Tibial nerve (tissue), 4 donors: ENCODE measurements at places on chromosomes 3 and 15. TPM values are rescaled to one million over a fixed set of nuclear protein-coding genes. Genes with fewer than 3 reads are reported as not detected.

DNA sequence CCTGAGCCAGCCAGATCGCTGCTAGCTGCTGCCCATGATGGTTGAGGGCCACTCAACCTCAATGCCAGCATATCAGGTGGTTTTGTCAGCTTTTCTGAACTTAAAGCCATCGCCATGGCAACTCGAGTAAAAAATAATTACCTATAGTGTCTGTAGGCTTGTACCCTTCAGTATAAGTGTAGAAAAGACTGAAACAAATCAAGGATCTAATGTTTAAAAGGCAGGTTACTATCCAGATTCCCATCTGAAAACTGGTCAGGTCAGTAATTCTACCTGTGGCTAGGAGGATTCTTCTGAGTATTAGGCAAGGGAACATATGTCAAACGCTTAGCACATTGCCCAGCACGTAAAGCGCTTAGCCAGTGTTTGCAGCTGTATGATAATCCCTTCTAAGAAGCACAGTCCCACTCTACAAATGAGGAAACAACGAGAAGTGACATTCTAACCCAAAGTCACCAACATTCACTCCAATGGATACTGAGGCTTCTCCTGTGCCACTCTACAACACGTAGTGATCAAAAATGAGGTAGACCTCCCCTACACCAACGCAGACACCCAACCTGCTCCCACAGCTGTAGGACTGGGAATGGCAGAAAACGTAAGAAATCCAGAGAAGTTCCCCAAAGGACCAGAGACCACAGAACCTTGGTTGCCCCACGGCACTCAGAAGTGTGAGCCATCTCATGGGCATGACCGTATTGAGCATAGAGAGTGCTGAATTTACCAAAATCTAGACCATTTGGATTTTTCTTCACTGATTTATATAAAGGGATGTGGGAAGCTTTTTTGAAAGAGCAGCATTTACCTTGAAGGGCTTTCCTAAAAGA is 55.3 kb downstream of the SLTM start:
- peaks cover 20% of the 10 kb centered on the region for H3K36me3 ChIP-seq
- DNase-seq: no peak
- no peaks in the 10 kb centered on the region for H3K27me3 ChIP-seq
- H3K4me1 ChIP-seq: peaks cover 4% of the 10 kb centered on the region

DNA sequence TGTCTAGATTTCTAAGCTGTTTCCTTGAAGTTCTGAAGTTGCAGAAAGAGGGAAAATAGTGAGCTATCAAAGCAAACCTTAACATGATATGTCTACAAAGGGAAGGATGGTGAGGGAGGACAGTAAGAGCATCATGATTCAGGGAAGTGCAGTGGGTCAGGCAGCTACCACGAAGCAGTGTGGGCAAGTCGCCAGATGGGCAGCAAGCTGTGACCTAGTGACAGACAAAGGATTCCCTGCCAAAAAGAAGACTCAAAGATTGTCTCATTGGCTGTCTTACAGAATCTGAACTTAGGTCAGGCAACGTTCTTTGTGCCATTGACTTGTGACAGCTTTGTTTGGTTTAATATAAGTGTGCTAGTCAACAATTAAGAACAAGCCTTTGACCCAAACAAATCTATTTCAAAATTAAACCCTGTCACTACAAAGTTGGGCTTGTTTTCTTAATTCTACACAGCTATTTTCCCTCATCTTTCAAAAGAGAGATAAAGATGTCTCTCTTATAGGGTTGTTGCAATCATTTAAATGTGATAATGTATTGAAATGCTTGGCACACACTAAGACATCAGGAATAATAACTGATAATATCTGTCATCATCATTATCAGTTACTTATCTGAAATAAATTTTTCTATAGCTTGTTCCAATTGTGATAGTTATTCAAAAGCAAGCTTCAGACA is 153.3 kb downstream of the ECT2 start:
- no peaks in the 10 kb centered on the region for H3K4me1 ChIP-seq
- H3K36me3 ChIP-seq: no peaks in the 10 kb centered on the region
- H3K27ac ChIP-seq: no peak overlapping the region
- H3K4me3 ChIP-seq: no peak overlapping the region
- no peaks in the 10 kb centered on the region for H3K27me3 ChIP-seq
- no peak for DNase-seq

- no peaks in the 10 kb centered on the region for H3K36me3 ChIP-seq
- no peak overlapping the region for H3K27ac ChIP-seq
- H3K4me1 ChIP-seq: no peaks in the 10 kb centered on the region
- no peak for DNase-seq
- H3K27me3 ChIP-seq: no peaks in the 10 kb centered on the region
- H3K4me3 ChIP-seq: no peak overlapping the region
These were observed 220.1 kb upstream of the CDIN1 start for GRCh38 chr15:36359286-36359685.

DNA sequence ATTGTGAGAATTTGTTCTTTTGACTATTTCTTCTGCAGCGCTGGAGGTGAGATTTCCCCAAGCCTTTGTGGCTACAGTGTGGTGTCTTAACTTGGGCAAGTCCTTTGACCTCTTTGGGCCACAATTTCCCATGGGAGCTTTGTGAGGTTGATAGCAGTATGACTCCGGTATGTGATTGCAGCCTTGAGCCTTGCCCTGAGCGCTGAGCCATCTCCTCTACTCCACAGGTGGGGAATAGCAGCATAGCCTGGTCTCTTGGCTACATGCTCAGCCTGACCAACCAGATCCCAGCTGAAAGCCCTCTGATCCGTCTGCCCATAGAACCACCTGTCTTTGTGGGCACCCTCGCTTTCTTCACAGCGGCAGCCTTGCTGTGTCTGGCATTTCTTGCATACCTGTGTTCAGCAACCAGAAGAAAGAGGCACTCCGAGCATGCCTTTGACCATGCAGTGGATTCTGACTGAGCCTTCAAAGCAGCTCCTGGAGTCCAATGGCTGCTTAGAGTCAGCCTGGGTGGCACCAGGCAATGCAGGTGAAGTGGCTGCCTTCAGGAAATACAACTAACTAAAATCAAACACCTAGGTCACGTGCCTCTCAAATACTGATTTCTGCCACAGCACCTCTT is 30.0 kb upstream of the RPL14 start:
- H3K4me3 ChIP-seq: no peak overlapping the region
- no peaks in the 10 kb centered on the region for H3K36me3 ChIP-seq
- H3K4me1 ChIP-seq: no peaks in the 10 kb centered on the region

- H3K4me3 ChIP-seq: peak overlapping the region; percentile 42
- DNase-seq: peak; percentile 67
- peaks cover 40% of the 10 kb centered on the region for H3K4me1 ChIP-seq
- peak overlapping the region; percentile 95 for H3K27ac ChIP-seq
These were observed 2.9 kb upstream of the USP3 start for GRCh38 chr15:63501256-63502089.

GRCh38 chr3:11914041-11914440 is 67.4 kb upstream of the TAMM41 start:
- no peak for DNase-seq
- H3K27ac ChIP-seq: no peak overlapping the region
- no peak overlapping the region for H3K4me3 ChIP-seq
- H3K4me1 ChIP-seq: no peaks in the 10 kb centered on the region
- H3K36me3 ChIP-seq: no peaks in the 10 kb centered on the region

DNA sequence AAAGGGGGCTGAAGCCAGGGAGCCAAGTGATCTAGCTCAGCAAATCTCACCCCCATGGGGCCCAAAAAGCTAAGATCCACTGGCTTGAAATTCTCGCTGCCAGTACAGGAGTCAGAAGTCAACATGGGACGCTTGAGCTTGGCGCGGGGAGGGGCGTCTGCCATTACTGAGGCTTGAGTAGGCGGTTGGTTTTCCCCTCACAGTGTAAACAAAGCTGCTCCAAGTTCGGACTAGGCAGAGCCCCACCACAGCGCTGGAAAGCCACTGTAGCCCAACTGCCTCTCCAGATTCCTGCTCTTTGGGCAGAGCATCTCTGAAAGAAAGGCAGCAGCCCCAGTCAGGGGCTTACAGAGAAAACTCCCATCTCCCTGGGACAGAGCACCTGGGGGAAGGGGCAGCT is 8.1 kb upstream of the SLC25A36 start:
- no peak overlapping the region for H3K4me3 ChIP-seq
- no peak for DNase-seq

GRCh38 chr3:10594915-10595314 is 89.5 kb upstream of the ATP2B2 start:
- no peak overlapping the region for H3K4me3 ChIP-seq
- H3K27ac ChIP-seq: no peak overlapping the region
- no peak for DNase-seq
- no peaks in the 10 kb centered on the region for H3K4me1 ChIP-seq
- no peaks in the 10 kb centered on the region for H3K36me3 ChIP-seq

STAC gene
- total RNA-seq: 2.4 TPM

LRRIQ4 gene
- not detected for total RNA-seq

TIMP4 gene
- total RNA-seq: 47.9 TPM

CCR3 gene
- not detected for total RNA-seq
